Camera-type eye (tissue), 1 donor: ENCODE measurements at places on chromosomes 5 and 9. TPM values are rescaled to one million over a fixed set of nuclear protein-coding genes. Genes with fewer than 3 reads are reported as not detected.

Gene JAKMIP2
- 18.3 TPM for total RNA-seq

Gene PTTG1
- total RNA-seq: 23.8 TPM

Gene BTNL8
- total RNA-seq: not detected

Gene SLCO4C1
- total RNA-seq: 0.77 TPM

Gene SHOC1
- total RNA-seq: not detected

Gene GTF3C4
- 28.4 TPM for total RNA-seq
